ENCODE measurements at places on chromosomes 1 and 21.

- no peak for DNase-seq
These were observed 726.5 kb upstream of the ADAMTS5 start for GRCh38 chr21:27693376-27693775.

GRCh38 chr1:17460219-17460618, 20.7 kb upstream of the RCC2 start:
- no peak for DNase-seq

GRCh38 chr1:159341736-159342135, 39.6 kb downstream of the FCER1A start:
- no peak for DNase-seq

- DNase-seq: no peak
These were observed 559.0 kb upstream of the DAB1 start for GRCh38 chr1:57982852-57983251.

DNA sequence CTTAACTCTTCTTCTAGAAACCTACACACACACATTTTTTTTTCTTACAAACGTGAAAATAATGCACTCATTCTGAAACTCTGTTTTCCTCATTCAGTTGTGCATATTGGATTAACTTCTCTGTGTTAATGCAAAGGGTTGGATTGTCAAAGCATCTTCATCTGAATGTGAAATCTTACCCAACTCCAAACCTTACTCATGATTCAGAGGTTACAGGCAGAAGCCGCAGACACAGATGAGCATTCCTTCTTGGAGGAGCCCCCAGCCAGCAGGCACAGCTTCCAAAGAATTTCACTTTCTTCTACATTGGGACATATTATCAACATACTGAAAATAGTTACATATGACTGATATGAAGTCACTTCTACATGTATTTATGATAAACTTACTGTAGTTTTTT, 15.7 kb downstream of the PATJ start:
- no peak for DNase-seq

DNA sequence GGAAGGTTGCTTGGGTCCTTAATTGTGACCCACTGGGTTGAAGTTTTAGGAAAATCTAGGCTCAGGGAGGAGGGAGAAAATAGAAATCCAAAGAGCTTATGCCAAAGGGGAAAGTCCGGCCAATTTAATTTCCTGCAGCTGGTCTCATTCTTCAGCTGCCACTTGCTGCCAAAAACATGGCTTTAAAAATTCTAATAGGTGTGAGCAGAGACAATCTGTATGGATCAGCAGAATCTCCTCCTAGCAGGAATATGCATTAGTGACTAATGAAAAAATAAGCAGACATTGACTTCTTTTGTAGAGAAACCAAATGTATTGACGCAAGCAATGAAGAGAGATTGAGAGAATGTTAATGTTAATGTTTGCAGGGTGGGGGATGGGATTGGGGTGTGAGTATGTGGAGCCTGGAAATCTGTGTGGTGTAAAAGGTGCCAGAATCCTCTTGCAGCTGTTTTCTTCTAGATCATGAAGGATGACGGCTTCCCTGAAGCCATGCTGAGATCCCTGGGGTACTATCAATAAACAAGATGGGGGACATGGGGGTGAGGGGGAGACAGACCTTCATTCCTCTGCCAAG, 35.3 kb downstream of the VWA5B1 start:
- DNase-seq: no peak

DNA sequence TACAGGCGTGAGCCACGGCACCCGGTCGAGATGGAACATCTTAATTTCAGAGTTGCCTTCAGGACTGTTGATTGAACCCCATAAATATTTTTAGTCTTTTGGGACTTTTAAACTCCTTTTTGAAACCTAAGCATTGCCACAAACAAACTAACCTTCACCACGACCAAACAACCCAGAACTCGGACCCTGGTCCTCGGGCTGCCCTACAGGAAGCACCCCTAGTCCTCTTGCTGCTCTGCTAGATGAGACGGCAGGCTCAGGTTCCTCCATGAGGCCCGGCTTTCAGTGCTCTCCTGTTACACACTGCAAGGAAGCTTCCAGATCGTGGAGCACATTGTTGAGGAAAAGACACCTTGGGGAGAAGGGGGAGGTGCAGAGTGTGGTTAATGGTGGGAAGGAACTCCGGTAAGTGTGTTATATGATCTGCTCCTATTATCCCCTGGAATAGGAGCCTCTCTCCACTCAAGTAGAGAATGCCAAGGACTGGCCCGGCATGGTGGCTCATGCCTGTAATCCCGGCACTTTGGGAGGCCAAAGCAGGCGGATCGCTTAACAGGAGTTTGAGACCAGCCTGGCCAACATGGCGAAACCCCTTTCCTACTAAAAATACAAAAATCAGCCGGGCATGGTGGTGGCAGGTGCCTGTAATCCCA, 5.7 kb downstream of the EPHX1 start:
- DNase-seq: no peak

- no peak for DNase-seq
These were observed 90.2 kb upstream of the RUNX3 start for GRCh38 chr1:25020173-25020845.

GRCh38 chr1:207871117-207871649, 39.7 kb downstream of the CD34 start:
- no peak for DNase-seq

- DNase-seq: no peak
These were observed 10.7 kb upstream of the ELOA start for GRCh38 chr1:23732363-23733224.

DNA sequence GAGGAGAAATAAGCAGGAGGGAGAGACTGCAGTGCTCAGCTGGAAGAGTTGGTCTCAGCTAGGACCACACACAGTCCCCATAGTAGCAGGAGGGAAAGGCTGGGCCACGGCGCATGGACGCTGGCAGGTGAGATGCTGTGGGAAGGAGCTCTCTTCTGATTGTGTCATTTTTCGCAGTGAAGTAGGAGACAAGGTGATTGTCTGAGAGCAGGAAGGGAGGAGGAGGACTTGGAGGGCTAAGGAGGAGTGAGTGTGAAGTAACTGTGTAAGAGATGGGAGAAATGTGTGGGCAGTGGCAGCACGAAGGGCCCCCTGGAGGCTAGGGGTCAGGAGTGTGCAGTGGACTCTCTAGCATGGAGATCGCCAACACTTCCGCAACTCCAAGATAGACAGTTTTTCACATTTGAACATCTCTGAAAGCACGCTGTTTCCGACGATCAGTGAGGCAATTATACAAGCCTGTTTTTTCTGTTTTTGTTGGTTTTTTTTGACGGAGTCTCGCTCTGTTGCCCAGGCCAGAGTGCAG, 26.4 kb upstream of the KCNC4 start:
- DNase-seq: no peak

GRCh38 chr1:6385488-6386191, 7.9 kb downstream of the ACOT7 start:
- no peak for DNase-seq

- DNase-seq: peak; percentile 98
These were observed 10.6 kb downstream of the GFI1 start for GRCh38 chr1:92476071-92476631.

- DNase-seq: no peak
These were observed 864.3 kb upstream of the ADAMTS5 start for GRCh38 chr21:27831177-27831576.

- DNase-seq: no peak
These were observed 35.4 kb downstream of the NID1 start for GRCh38 chr1:236029428-236029940.

DNA sequence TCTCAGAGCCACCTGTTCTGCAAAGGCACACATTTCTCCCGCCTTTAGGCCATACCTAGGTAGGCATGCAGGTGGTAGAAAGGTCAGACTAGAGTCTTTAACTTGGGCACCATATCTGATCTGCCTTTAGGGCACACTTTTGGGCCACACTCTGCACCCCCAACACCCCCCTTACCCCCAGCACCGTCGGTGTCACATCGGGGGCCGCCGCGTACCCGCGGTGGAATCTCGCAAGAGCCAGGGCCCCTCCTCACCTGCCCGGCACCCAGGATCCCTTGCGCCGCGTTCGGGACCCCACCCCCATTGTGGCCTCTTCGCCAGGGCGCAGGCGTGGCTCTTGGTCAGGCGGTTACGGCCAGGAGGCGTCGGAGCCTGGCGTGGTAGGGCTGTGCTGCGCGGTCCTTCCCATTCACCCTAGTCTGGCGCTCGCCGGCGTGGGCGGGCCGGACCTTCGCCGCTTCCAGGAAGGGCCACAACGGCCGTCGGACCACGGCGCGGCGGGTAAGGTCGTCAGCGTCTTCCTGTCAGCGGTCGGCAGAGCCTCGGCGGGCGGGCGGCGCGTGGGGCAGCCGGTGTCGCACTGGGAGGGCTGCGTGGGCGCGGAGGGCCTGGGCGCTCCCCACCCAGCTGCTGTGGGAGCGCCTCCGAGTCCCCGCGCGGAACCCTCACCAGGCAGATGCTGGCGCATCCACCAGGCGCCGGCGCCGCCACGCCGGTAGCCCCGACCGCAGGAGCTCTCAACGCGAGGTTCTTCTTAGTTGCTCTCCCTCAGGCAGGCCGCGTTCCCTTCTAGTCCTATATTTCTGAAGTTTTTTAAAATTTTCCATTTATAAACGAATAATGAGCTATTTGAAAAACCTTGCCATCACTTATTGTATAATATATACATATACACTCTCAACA, at the start of gene DNAH14:
DNAH14 (plus strand) TSS at position 341 of the 903 bp plus-strand sequence. CDS start 23,028 bp downstream, outside the sequence.
- DNase-seq: peak; percentile 41

DNA sequence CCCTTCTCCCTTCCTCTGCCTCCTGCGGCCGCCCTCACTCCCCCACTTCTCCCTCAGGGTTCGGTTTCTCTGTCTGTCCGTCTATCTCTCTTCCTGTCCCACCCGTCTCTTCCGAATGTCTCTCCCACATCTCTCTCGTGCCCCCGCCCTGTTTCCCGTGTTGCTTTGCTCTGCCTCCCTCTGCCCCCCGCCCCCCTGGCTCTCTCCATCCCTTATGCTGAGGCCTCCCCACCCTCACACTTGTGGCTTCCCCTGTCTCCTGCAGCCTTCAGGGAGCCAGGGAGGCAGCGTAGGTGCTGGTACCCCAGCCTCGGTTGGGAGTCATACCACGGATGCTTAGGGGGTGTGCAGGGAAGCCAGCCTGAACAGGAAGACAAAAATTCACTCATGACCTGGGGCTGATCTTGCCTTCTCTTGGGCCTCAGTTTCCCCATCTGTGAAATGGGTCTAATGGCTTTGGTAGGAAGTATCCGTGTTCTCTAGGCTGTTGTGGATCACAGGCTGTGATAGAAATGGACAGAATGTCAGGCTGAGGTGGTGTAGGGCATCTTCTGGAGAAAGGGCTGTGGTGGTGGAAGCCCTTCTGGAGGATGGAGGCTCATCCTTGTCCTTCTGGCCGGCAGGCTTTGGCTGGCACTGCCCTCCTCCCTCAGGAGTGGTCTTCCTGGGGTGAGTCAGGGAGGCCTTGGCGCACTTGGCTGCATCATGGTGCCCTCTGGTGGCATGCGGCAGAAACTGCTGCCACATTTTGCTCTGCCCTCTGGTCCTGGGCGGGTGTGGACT, 55.5 kb downstream of the FOXO6 start:
- peak; percentile 65 for DNase-seq

DNA sequence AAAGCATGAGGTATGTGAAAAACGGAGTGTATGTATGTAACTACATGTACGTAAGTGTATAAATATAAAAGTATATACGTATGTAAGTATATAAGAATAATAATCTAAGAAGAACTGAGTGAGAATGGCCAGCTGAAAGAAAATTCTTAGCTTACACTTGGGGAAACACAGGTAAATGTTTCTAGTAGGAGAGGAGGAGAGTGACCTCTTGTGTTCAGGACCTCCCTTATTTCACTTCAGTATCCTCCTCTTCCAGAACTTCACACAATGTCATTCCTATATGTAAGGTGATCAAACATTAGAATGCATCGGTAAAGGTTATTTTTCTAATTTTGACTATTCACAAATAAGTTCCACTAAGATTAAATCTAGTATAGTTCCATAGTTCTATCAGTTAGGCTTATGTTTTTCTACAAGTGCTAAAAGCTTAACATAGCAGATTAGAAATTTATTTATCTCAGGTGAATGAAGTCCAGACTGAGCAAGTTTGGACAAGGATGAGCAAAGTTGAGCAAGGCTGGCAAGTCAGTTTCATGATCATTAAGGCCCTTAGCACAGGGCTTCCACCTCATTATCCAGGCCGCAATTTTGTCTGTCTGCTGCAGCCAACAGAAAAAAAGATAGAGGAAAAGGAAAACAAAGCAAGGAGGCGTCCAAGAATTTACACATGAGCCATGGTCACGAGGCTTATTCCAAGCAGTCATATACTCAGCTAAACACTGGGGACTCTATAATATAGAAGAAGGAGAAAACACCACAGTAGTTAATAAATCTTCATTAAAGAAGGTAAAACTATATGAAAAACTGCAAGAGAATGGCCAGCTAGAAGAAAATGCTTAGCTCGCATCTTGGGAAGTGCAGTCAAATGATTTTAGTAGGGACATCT, 7.1 kb upstream of the MROH9 start:
- no peak for DNase-seq

GRCh38 chr1:51236531-51237350, 668 bp downstream of the RNF11 start:
- peak; percentile 51 for DNase-seq

GRCh38 chr1:2248127-2248826, 20.2 kb downstream of the SKI start:
- no peak for DNase-seq

- no peak for DNase-seq
These were observed 450.8 kb downstream of the PTPRU start for GRCh38 chr1:29687166-29687565.

- DNase-seq: no peak
These were observed 56.4 kb downstream of the CHIA start for GRCh38 chr1:111347026-111347425.

DNA sequence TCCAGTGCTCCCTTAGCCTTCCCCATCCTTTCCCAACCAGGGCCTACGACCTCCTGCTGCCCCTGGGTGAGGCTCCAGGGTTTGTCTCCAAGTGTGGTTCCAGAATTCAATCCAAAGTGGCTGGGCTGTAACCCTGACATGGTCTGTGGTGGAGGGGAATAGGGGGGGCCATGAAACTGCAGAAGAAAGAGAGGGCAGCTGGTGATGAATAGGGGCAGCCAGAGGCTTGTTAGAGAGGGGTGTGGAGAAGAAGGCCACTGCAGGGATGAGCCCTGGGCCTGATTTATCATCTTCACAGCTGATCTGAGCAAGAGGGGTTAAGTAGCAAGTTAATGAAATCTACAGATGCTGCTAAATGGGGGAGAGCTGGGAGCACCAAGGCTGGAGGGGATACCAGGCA, 12.9 kb upstream of the ERI3 start:
- DNase-seq: no peak

DNA sequence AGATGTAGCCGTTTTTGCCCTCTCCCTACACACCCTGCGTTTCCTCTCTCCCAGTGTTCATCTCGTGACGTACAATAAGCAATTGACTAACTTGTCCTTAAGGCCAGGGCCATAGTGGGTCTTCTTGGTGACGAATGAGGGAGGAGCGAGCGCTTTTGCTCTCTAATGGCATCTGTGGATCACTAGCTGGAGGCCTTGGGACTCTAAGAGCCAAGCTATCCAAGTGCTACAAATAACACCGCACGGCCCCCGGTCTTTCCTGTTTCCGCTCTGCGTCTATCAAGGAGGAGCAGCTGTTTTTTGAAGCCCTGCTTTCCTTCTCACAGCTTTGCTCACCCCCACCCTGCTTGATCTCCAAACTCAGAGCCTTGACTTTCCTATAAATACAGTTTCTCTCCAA, 25.2 kb downstream of the EVA1C start:
- no peak for DNase-seq

GRCh38 chr1:68011657-68012375, 38.6 kb downstream of the DIRAS3 start:
- no peak for DNase-seq

GRCh38 chr1:245516284-245516759, 361.5 kb downstream of the KIF26B start:
- no peak for DNase-seq
